IPS DF 6.9 (cell line): ENCODE measurements at places on chromosomes 1 and 21.

DNA sequence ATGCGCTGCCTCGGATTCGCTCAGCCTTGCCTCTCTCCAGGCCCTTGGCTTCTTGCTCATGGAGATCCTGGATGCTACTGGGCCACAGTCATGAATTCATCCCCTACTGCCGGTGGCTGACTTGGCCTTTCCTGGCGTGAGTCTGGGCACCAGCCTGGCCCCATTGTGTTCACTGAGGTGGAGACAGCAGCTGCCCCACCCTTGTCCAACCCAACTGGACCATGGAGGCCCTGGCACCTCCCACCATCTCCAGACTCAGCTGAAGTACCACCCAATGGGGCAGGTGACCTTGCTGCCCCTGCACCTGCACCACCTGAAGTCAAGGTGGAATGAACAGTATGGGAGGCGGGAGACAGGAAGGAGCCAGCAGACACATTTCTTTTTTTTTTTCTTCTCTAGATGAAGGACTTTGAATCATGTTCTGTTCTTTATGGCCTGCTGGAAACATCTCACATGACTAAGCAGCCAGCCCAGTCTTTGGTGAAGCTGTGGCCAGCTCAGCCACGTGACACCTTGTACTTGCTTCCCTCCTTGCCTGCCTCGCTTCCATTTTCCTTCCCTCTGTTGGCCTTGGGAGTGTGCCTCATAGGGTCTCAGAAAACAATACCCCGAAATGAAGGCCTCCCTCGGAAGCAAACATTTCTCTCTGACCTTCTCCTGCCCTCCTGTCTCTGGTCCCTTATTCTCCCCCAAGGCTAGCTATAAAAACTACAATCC, 3.8 kb upstream of the SLC30A2 start:
- DNase-seq = no peak

DNA sequence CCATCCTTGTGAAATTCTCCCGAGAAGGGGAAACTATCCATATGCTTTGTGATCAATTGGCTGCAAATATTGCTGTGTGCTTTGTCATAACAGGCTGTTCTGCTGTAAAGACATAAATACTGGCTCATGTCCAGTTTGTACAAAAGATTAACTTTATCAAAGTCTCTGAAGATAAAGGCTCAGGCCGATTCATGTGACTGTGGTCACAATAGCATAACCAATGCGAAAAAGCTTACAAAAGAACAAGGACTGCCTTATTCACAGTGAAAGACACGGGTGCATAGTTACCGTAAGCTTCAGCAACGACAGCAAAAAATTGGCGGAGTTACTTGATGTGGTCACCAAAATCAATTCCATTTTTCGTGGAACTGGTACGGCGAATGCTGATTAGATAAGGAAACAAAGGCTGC, 173.6 kb upstream of the CHRM3 start:
- DNase-seq = no peak

GRCh38 chr1:223531742-223532341, 133.7 kb downstream of the CAPN8 start:
- peak; percentile 54 for DNase-seq

DNA sequence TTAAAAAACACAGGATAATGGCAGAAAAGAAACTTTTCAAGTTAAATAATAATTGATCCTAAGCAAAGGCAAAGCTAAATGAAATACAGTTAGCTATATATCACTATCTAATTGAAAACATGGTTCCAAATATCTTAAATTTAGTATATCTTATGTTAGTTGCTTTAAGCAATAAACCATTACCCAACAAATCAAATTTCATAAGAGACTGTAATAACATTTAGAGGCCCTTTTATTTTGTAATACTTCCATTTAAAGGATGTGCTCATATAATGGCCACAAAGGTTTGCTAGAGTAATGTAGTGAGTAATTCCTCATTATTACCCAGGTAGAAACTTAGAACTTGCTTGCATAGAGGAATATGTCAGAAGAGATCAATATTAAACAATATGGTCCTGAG, 32.3 kb downstream of the RPL5 start:
- no peak for DNase-seq
